ENCODE measurements at places on chromosomes 5 and 9. TPM values are rescaled to one million over a fixed set of nuclear protein-coding genes. Genes with fewer than 3 reads are reported as not detected.

DNA sequence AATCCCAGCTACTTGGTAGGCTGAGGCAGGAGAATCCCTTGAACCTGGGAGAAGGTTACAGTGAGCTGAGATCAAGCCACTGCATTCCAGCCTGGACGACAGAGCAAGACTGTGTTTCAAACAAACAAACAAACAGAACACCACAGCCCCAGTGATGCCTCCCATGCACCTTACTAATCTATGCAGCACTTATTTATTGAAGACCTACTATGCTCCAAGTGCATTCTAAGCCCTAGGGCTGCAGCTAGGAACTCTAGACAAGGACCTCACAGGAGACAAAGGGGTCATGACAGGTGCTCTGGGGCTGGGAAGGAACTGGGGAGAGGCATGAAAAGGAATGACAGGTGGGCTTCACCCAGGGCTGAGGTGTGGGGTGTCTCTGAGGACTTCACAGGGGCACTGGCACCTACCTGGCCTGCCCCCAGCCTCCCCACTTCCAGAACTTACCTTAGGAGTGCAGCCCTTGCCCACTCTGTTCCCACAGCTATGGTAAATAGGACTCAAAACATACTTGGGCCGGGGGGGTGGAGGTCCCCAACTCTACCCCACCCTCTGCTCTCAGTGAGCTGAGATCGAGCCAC lies 69.4 kb downstream of the C9orf50 start:
- H3K4me1 ChIP-seq, result peaks cover 22% of the 10 kb centered on the region
- no peak overlapping the region for H3K27ac ChIP-seq
- DNase-seq, result peak; percentile 46
- H3K27me3 ChIP-seq, result no peaks in the 10 kb centered on the region

GRCh38 chr9:89381308-89381609 lies 63.0 kb downstream of the SECISBP2 start:
- H3K27ac ChIP-seq, result no peak overlapping the region
- H3K36me3 ChIP-seq, result peaks cover 72% of the 10 kb centered on the region
- no peak for DNase-seq
- no peak overlapping the region for H3K4me3 ChIP-seq
- no peaks in the 10 kb centered on the region for H3K27me3 ChIP-seq

DNA sequence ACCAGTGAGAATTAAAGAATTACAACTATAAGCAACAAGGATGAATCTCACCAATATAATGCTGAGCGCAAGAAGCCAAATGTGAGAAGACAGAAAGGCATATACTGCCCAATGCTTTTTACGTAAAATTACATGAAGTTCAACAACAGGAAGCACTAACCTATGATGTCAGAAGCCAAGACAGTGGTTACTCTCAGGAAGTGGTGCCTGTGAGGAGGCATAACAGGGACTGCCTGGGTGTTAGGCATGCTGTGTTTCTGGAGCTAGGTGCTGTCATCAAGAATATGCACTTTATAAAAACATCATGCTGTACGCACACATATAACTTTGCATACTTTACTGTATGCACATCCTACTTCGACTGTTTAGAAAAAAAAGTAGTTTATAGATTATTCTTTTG lies 30.1 kb downstream of the FRMD3 start:
- DNase-seq, result no peak
- H3K27ac ChIP-seq, result no peak overlapping the region
- no peak overlapping the region for H3K4me3 ChIP-seq
- H3K27me3 ChIP-seq, result no peaks in the 10 kb centered on the region

The TLE4 gene
- 66.3 TPM for total RNA-seq

DNA sequence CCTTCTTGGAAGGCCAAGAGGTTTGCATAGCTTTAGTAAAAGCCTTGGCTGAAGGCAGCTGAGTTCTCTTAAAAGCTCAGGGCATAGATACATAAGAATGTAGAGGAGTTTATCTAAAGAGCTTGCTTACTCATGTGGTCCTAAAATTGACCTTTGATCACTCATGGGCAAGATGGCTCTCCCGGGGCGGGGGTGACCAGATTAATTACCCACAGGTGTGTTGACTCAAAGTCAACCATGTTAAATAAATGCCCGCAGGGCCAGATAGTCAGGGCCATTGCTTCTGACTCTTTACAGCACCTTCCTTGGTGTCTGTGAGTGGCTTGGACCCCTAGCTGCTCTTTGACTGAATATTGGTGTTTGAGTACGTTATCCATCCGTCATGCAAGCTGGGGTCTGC lies 33.1 kb upstream of the GHR start:
- no peak overlapping the region for H3K27ac ChIP-seq
- no peaks in the 10 kb centered on the region for H3K4me1 ChIP-seq
- no peaks in the 10 kb centered on the region for H3K27me3 ChIP-seq
- no peaks in the 10 kb centered on the region for H3K36me3 ChIP-seq
- H3K4me3 ChIP-seq, result no peak overlapping the region

The PFN3 gene
- not detected for total RNA-seq

The DNAJC18 gene
- 7.2 TPM for total RNA-seq

DNA sequence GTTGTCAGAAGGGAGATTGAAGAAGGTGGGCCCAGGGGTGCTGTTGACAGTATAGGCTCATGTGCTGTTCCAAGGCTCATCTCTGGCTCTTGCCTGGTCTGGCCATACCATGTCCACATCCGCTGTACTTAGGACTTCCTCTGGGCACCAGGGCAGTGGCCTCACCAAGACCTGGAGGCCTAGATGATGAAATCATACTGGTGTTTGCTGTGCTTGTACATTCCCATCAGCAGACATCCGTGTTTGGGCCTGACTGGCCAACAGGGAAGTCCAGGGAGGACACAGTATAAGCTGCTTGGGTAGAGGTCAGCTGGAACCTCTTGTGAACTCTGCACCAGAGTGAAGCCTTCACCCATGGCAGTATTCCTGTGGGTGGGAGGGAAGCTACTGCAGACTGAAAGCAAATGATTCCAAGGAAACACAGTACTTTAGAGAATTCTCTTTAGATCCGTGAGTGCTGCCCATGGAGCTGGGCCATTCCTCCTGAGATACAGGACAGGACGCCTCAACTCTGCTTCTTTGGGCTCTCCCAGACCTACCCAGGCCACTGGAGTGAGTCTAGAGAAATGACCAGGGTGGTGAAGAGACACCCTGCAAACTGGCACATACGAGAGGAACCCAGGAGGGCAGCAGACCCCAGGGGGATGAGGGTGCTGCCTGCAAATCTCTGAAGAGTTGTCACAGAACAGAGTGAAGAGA lies 22.5 kb downstream of the POLR1E start:
- H3K4me3 ChIP-seq, result no peak overlapping the region
- no peaks in the 10 kb centered on the region for H3K27me3 ChIP-seq
- no peak overlapping the region for H3K27ac ChIP-seq
- no peak for DNase-seq

DNA sequence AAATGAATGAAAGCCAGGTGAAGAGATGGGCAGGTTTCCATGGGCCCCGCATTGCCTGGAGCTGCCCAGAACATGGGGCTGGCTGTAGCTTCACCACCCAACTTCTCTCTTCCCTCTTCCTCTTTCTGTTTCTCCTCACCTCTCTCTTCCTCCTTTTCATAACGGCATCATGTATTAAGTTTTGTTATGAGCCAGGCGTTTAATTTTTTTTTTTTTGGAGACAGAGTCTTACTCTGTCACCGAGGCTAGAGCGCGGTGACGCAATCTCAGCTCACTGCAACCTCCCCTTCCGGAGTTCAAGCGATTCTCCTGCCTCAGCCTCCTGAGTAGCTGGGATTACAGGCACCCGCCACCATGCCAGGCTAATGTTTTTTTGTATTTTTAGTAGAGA lies 13.0 kb upstream of the SPINK4 start:
- peak; percentile 60 for DNase-seq
- no peak overlapping the region for H3K27ac ChIP-seq
- no peaks in the 10 kb centered on the region for H3K27me3 ChIP-seq
- no peak overlapping the region for H3K4me3 ChIP-seq
- H3K36me3 ChIP-seq, result no peaks in the 10 kb centered on the region

The PRR7 gene
- total RNA-seq, result 7.9 TPM

DNA sequence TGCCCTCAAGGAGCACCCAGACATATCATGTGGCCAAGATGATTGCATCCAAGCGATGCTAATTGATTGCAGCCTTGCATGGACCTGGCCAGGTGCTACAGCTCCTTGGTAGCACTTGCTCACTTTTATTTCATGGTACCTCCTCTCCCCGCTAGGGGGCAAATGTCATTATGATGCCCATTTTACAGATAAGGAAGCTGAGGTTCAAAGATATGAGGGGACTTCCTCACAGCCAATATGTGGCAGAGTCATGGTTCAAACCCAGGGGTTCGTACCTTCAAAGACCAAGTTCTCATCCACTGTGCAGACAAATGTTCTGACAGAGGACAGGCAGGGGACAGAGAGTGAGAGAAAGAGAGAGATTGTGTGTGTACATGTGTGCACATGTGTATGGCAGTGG lies 21.9 kb upstream of the KCNMB1 start:
- no peaks in the 10 kb centered on the region for H3K4me1 ChIP-seq
- no peak overlapping the region for H3K27ac ChIP-seq
- H3K4me3 ChIP-seq, result no peak overlapping the region

The POC5 gene
- total RNA-seq, result 11.1 TPM

DNA sequence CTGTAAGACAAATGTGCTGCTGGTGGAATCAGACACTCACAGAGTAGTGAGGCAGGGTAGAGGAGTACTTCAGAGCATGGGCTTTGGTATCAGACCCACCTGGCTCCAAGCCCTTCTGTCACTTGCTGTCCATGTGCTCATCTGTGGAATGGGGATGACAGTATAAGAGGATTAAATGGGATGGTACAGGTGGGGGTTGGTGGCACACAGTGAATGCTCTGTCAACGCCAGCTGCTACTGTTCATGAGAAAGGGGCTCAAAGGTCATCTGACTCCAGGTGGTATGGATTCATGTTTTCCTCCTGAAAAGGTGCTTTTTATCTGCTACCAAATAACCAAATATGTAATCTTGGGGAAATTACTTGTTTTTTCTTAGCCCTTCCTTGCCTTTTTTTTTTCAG lies 23.0 kb upstream of the PPARGC1B start:
- H3K27ac ChIP-seq, result no peak overlapping the region
- H3K4me1 ChIP-seq, result no peaks in the 10 kb centered on the region
- DNase-seq, result no peak
- no peaks in the 10 kb centered on the region for H3K27me3 ChIP-seq
- no peak overlapping the region for H3K4me3 ChIP-seq

The PCDHGB1 gene
- total RNA-seq, result 4.3 TPM

The SLC4A9 gene
- total RNA-seq, result 0.56 TPM

DNA sequence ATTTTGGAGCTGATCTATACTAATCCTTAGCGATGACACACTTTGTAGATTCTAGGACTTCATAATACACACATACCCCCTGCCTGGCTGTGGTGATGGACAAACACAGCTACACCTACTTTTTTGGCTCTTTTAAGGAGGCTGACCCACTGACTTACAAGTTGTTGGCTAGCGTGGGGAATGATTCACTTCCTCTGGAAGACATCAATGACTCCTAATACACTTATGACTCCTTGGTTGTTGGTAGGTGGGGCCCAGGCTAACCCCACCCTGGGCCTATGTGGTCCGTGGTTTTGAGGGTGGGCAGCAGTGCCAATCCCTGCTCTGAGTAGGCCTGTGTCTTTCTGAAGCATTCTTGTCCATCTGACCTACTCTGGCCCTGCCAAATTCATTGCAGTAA lies 144.4 kb downstream of the SLC12A2 start:
- DNase-seq, result no peak
- H3K4me3 ChIP-seq, result no peak overlapping the region
- no peaks in the 10 kb centered on the region for H3K36me3 ChIP-seq
- peaks cover 8% of the 10 kb centered on the region for H3K4me1 ChIP-seq
- no peak overlapping the region for H3K27ac ChIP-seq
- H3K27me3 ChIP-seq, result no peaks in the 10 kb centered on the region

DNA sequence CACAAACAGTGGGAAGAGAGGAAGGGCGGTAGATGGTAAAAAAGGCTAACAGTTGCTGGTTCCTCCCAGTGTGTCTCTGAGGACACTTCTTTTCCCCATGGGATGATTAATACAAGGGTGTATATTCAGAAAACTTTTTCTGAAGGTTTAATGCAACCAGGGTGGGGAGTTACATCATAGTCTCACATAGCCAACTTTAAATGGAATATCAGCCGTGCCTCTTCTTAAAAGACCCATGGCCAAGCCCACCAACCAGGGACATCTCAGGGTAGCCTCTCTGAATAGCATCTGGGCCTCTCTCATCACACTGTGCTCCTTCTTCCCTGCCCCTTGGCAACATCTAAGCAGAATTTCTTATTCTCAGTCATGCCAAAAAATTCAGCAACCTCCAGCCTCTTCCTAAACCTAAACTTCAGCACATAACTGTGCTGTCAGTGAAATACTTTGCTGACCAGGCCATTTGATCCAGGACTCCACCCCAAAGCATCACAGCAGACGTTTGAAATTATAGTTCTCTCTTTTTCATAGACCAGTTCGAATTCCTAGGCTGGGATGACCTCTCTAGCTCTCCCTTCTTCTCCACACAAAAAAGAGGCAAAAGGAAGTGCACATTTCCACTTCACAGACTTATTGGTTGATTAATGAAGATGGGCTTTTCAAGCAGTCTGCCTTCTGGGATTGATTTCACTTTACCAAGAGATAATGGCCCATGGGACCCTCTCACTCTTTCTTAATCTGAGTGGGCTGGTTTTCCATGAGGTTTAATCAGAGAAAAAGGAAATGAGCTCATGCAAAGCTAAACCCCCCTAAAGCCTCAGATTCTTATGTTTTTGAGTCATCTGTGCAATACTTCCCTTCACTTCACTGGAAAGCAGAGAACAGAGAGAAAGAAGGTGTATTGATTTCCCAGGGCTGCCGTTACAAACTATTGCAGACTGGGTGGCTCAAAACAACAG lies 85.1 kb upstream of the RAI14 start:
- no peaks in the 10 kb centered on the region for H3K27me3 ChIP-seq
- DNase-seq, result no peak
- no peak overlapping the region for H3K4me3 ChIP-seq
- H3K4me1 ChIP-seq, result no peaks in the 10 kb centered on the region
- H3K27ac ChIP-seq, result no peak overlapping the region

DNA sequence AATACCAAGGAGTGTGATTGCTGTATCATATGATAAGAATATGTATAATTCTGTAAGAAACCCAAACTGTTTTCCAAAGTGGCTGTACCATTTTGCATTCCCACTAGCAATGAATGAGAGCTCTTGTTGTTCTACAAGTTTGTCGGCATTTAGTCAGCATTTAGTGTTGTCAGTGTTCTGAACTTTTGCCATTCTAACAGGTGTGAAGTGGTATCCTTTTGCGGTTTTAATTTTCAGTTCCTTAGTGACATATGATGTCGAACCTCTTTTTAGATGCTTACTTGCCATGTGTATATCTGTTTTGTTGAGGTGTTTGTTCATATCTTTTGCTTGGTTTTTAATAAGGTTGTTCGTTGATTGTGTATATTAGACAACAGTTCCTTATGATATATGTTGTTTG lies 296.3 kb upstream of the IZUMO3 start:
- H3K27ac ChIP-seq, result no peak overlapping the region
- no peaks in the 10 kb centered on the region for H3K36me3 ChIP-seq

The ACTBL2 gene
- not detected for total RNA-seq

The ZNF879 gene
- total RNA-seq, result 6.7 TPM

DNA sequence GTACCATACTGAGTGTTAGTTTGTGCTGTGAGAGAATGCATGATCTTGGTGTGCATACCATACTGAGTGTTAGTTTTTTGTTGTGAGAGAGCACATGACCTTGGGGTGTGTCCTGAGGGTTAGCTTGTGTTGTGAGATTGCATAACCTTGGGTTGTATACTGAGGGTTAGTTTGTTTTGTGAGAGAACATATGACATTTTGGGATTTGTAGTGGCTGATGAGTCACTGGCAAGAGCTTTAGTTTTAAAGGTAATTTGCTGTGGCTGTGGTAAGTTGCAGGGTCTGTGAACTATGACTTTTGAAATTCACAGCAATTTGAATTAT lies 1068.3 kb upstream of the EDIL3 start:
- no peaks in the 10 kb centered on the region for H3K36me3 ChIP-seq
- H3K4me1 ChIP-seq, result no peaks in the 10 kb centered on the region
- no peaks in the 10 kb centered on the region for H3K27me3 ChIP-seq
- H3K4me3 ChIP-seq, result no peak overlapping the region
- no peak for DNase-seq
